ENCODE measurements at places on chromosomes 2 and 18.

- DNase-seq = no peak
These were observed 31.5 kb upstream of the ATP8B1 start for GRCh38 chr18:57834616-57835015.

DNA sequence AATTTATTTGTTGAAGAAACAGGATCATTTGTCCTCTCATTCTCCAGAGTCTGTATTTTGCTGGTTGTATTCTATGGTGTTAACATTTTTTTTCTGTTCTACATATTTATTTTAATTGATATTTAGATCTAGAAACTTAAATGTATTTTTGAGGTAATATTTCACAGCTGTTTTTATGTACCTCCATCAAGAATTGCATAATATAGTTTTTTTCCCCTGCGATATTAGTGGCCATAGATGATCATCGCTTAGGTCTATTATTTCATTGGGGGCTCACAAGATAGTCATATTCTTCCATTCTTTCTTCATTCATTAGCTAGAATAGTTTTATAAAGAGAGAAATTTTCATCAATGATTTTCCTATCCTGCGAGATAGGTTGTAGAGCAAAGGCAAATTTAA lies 89.3 kb downstream of the PARD3B start:
- DNase-seq = no peak

GRCh38 chr2:215727507-215728503 lies 285.5 kb downstream of the MREG start:
- DNase-seq = no peak

- no peak for DNase-seq
These were observed 274.0 kb downstream of the DLGAP1 start for GRCh38 chr18:4181086-4181485.

DNA sequence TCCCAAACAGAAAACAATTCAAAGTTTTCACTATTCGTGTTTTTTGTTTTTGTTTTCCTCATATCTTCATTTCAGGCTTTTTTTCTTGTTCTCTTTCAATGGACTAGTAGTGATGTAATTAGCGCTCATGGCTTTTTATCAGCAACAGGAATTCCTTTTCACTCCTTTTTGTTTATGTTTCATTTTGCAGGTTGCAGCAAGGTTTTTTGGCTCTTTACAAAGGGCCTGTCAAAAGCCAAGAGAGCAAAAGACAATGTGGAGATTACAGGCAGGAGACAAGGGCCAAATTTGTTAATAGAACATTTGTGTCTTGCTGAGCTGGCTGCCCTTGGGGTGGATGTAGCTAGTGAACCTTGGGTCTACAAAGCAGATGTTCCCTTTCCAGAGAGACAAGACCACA lies 467.4 kb upstream of the CDH20 start:
- DNase-seq = no peak

GRCh38 chr2:160570376-160570775 lies 76.8 kb upstream of the RBMS1 start:
- DNase-seq = no peak

GRCh38 chr2:142515493-142515892 lies 362.0 kb upstream of the KYNU start:
- no peak for DNase-seq

DNA sequence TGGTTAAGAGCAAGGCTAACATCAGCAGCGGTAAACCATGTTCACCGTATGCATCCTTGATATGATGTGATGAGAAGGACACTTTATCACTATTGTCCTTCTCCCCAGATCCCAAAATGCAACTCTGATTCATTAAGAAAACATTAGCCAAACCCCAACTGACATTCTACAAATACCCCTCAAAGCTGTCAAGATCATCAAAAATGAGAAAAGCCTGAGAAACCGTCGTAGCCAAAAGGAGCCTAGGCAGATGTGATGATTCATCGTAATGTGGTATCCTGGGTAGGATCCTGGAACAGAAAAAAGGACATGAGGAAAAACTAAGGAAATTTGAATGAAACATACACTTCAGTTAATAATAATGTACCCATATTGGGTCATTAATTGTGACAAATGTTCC lies 67.3 kb upstream of the ST6GAL2 start:
- no peak for DNase-seq

DNA sequence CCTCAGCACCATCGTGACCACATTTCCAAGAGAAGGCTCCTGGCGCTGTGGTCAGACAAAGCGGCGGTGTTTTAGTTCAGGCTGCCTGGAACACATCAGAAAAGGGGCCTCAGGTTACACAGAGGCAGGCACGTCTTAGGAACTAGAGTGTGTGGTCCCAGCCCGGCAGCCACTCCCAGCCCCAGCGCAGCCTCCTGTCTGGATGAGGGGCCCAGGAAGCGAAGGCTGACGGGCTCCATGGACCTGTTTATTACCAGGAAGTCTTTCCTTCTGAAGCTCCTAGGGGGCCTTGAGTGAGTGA lies 10.0 kb upstream of the GPR55 start:
- DNase-seq = no peak

GRCh38 chr2:168326572-168326971 lies 79.2 kb upstream of the STK39 start:
- no peak for DNase-seq

DNA sequence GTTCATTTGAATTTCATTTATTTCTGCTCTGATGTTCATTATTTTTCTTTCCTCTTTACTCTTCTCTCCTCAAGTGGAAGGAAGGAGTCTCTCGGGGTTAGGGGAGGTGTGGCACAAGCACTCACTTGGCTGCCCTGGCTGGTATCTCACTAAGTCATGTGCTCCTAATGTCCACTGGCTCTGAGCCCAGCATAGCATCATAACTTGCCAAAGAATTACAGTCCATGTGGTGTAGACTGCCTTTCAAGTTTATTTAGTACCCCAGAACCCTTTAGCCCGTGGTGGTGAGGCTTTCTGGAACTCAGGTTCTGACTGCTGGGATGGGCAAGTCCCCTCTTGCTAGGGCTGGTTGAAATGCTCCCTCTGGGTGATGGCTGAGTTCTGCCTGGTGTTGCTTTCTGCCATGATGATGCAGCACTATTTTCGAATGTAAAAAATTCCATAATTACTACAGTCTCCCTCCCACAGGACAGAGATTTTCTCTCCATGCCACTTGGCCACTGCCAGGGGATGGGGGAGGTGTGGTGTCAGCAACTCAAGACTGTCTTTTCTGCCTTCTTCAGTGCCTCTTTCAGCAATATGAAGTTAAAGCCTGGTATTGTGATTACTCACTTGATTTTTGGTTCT lies 22.2 kb downstream of the SPAG16 start:
- no peak for DNase-seq

GRCh38 chr2:214064471-214064870 lies 346.4 kb upstream of the VWC2L start:
- DNase-seq = no peak

DNA sequence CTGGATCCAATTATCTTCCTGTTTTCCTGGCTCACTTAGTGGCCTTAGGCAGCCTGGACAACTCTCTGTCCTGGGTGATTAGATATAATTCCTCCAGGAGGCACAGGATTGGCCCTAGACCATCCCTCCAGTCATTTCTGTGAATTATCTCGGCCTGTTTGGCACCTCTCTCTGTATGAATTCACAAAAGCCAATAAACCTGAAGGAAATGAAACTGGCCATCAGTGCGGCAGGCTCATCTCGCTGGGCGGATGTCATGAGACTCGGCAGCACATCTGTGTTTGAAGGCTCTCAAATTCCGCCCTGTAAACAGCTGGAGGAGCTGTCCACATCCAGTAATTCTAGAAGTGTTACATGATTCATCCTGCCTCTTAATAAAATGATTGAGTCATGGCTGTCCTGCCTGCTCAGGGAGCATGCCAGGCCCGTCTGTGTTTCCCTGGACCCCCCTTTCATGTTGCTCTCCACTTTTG lies 38.6 kb downstream of the ACOXL start:
- no peak for DNase-seq

DNA sequence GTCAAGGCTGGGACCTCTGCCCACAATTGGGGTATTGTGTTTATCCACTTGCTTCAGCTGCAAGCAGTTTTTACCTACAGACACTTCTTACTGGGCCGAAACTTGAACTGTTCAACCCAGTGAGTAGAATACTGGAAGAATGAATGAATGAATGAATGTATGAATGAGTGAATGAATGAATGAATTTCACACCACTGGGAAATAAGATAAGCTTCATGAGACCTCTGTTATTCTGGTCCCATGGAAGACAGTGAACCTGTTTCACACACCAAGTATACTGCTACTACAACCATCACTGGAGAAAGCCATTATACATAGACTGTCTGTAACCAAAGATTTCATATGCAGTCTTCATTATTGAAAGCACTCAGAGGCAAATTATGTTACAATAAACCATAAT lies 295.0 kb upstream of the GULP1 start:
- DNase-seq = no peak

- no peak for DNase-seq
These were observed 4.3 kb upstream of the TRPM8 start for GRCh38 chr2:233912691-233913423.

- no peak for DNase-seq
These were observed 49.3 kb downstream of the ACAA2 start for GRCh38 chr18:49764032-49764431.

DNA sequence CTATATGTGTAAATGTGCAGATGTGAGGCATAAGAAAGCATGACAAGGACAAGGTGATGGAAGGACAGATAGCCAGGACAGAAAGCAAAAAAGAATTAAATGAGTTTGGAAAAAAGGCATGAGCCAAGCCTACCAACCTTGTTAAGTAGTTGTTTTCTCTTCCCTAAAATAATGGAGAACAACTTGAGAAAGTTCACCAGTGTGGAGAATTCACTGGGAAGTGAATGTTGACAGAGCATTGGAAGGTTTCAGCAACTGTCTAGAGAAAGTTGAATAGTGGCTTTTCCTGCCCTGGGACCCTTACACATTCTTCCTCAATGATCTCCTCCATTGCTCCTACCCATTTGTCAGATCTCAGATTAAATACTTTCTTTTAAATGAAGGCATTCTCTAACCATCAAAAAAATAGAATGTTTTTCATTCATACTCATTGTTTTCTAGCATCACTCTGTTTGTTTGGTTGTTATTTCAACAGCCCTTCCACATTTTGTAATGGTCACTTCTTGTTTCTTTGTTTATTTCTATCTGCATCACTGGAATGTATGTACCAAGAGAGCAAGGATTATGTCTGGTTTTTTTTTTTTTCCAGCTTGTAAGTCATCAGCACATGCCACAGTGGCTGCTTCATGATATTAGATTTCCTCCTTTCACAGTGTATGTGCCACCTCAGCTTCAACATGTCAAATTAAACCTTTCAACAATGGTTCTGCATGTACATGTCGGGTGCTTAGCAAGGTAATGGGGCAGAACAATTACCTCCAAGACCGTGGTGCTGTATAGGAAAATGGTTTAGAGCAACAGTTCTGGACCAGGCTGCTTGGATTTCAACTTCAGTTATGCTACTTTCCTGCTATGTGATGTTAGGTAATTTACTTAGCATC lies 586.0 kb upstream of the VRK2 start:
- no peak for DNase-seq

GRCh38 chr2:10329880-10330699 lies 27.4 kb downstream of the HPCAL1 start:
- no peak for DNase-seq

GRCh38 chr2:191878548-191879279 lies 31.8 kb upstream of the CAVIN2 start:
- no peak for DNase-seq

GRCh38 chr18:4146797-4147196 lies 308.3 kb downstream of the DLGAP1 start:
- DNase-seq = no peak

- DNase-seq = no peak
These were observed 121.8 kb upstream of the TMEM200C start for GRCh38 chr18:6017171-6017570.

DNA sequence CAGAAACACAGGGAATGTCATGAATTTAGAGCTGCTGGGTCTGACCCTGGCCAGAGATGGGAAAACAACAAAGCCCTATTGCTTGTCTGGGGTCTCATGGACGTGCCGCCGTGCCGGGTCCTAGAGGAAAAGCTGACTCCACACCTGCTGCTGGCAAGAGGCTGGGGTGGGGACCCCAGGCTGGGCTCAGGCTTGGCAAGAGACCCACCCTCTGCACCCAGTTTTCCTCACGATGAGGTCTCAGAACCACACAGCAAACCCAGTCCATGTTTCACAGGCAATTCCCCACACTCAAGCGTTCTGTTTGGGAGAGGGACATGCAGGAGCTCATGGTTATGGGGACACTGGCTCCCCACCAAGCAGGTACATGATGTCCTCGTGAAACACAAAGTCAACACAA lies 367.3 kb upstream of the SALL3 start:
- no peak for DNase-seq

DNA sequence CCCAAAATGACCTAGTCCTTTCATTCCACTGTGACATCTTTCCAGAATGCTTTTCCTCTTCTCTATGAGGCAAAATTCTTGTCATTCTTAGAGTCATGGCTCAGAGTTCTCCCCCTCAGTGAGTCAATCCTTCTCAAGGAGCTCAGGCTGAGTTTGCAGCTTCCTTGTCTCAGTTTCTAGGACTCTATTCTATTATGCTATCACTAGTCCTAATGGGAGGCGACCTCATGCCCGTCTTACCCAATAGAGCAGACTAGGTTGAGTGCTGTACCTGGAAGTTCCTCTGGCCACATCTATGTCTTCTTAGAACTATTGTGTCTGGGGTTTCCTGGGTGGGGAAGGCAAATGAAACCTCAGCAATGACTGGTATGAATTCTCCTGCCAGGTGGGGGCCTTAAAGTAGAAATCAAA lies 51.5 kb downstream of the HAUS1 start:
- DNase-seq = no peak

GRCh38 chr2:204109681-204110080 lies 173.1 kb downstream of the ICOS start:
- no peak for DNase-seq

- DNase-seq = peak; percentile 22
These were observed 102.2 kb downstream of the ARHGEF33 start for GRCh38 chr2:38991899-38992298.

- no peak for DNase-seq
These were observed 17.5 kb downstream of the STAT1 start for GRCh38 chr2:190996338-190996946.

- no peak for DNase-seq
These were observed 820 bp downstream of the TMBIM1 start for GRCh38 chr2:218291318-218292047.

GRCh38 chr2:15047184-15047583 lies 414.7 kb downstream of the LRATD1 start:
- DNase-seq = no peak

DNA sequence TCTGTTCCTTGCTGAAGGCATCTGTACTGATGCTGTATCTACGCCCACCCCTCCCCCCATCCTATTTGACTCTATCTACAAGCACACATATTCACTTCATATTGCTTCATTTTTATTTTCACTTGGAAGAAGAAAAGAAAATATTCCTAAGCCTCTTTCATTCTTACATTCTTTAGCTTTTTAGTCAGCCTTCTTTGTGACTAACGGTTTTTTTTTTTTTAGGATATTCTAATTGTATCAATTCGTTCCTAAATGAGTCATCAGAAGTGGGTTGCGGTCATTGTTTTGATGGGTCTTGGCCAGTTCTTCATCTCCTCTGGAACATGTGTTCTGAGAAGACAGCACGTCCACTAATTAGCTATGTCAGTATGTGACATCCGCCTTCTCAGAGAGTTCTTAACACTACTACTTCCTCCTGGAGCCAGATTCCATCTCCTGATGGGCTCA lies 88.7 kb downstream of the MYO1B start:
- no peak for DNase-seq

- peak; percentile 87 for DNase-seq
These were observed 21.1 kb downstream of the GPR45 start for GRCh38 chr2:105262651-105263091.
